ENCODE measurements at places on chromosomes 1 and 21.
A peak's percentile ranks its signal among the peaks of the same experiment; 100 is the strongest.

- no peak for DNase-seq
Measured at GRCh38 chr1:79695138-79695537, 688.6 kb upstream of the ADGRL4 start.

DNA sequence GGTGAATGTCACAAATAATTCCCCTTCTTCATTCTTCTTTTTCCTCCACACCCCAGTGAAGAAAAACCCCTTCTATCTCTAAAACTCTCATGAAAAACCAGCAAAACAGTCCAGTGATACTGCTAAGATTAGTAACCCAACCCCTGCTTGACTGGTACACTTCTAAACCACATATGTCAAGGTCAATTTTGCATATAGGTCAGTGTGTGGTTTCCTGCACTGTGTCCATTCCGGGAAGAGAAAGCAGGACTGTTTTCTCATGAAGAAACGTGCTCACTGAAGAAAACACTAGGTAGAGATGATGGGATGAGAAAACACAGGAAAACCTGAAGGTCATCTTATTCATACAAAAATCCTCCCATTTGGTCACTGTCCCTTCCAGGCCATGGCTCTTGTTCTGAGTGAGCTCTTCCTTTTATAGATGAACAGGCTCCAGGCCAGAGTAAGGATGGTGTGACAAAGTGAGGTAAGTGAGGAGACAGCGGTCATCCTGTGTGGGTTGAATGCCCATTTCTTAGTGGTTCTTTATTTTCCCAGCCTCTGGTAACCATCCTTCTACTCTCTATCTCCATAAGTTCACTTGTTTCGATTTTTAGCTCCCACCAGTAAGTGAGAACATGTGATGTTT is 122.7 kb downstream of the FASLG start:
- no peak for DNase-seq

- peak; percentile 58 for DNase-seq
Measured at GRCh38 chr1:167059045-167059808, 30.9 kb downstream of the GPA33 start.

DNA sequence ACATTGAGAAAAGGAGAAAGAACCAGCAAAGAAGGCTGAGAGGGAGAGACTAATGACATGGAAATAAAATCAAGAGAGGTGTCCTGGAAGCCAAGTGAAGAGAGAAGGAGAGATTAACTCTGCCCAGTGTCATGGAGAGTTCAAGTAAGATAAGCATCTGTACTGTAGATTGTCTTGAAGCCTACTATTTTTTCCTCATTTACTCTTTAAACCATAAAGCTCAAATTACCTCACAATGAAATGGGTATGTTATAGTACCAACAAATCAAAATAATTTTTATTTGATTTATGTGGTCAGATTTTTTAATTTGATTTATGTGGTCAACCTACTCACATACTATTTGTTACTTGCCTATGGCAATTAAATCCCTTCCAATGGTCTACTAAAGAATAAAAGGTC is 5.2 kb upstream of the PALMD start:
- DNase-seq, result no peak

DNA sequence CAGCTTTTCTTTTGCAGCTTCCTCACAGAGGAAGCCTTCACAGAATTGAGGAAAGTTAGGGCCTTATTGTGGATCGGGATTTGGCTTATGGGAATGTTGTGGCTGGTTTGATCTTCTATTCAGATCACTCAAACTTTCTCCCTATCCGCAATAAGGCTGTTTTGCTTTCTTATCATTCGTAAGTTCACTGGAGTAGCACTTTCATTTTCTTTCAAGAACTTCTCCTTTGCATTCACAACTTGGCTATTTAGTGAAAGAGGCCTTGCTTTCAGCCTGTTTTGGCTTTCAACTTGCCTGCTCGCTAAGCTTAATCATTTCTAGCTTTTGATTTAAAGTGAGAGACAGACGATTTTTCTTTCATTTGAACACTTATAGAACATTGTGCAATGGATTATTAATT is 181.9 kb upstream of the B3GALT2 start:
- DNase-seq, result no peak

- DNase-seq, result peak; percentile 43
Measured at GRCh38 chr1:220928725-220929300, 49.6 kb downstream of the HLX start.

DNA sequence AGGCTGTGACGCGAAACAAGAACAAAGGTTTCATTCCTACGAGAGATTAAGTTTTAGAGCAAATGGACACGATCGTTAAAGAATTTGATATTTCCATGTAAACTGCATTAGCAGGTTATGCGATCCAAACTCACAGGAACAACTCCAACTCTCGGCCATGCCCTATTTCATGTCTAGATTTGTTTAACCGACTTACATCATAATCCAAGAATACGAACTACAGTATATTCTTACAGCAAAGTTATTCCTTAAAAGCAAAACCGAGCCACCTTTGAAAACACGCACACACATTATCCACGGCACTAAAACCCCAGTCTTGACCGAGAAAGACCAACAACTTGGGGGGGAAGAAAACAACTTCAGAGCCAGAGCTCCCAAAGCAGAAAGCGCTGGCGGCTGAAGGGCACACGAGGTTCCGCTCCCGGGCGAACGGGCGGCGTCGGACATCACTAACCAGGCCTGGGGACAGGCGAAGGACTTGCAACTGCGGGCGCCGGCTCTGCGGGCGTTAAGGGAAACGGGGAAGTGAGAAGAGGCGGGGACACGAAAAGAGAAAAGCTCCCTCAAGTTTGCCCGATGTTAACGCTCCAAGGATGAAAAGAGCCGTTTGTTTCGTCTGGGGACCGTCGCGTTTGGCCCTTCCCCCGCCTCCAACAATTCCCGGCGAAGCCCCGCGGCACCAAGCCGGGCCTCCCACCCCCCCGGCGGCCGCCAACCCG is 690 bp downstream of the B3GALNT2 start:
- peak; percentile 23 for DNase-seq

DNA sequence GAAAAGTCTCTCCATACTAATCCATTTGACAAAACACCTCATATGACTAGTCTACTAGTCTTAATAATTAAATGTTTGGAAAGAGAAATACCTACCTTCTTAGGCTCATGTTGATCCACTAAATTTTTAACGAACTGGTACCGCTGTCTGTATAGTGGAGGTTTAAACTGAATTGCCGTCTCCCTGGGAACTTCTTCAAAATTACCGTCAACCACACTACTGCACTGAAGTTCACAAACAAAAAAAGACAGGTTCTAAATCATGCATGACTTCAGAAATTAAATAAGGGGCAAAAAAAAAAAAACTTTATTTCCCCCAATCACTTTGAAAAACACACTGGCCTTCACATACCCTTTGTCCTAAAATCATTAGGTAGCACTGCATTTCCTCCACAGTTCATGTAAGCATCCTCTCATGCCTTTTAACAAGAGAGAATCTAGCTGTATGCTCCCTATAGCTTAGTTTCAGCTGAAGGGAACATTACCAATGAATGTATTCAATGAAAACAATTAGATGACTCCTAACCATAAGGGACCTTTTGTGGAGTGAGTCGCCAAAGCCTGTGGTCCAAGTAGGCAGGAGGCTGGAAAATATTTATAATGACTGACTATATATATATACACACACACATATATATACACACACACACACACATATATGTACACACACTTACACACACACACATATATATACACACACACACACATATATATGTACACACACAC is 3.4 kb downstream of the HENMT1 start:
- DNase-seq, result no peak

- no peak for DNase-seq
Measured at GRCh38 chr1:21774835-21775549, 8.0 kb downstream of the USP48 start.

DNA sequence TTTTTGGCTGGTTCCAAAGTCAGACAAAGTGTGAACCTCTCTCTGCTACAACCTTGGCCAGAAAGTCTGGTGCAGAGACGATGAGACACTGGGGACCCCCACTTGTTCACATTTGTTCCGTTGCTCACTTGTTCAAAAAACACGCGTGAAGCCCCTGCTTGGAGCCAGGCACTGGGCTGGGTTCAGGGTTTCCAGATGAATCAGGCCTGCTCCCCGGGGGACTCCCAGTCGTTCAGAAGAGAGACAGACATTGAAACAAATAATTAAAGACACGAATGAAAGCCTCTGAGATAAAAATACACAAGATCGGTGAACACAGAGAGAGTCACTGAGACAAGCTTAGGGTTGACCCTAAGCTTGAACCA is 101.5 kb upstream of the RUNX3 start:
- no peak for DNase-seq

- DNase-seq, result no peak
Measured at GRCh38 chr1:24992761-24993211, 62.7 kb upstream of the RUNX3 start.

GRCh38 chr1:216894494-216894893 is 171.3 kb upstream of the ESRRG start:
- no peak for DNase-seq

GRCh38 chr1:19257178-19257914 is 5.7 kb downstream of the MRTO4 start:
- DNase-seq, result no peak

- DNase-seq, result no peak
Measured at GRCh38 chr1:21068937-21069336, 107.8 kb downstream of the EIF4G3 start.

DNA sequence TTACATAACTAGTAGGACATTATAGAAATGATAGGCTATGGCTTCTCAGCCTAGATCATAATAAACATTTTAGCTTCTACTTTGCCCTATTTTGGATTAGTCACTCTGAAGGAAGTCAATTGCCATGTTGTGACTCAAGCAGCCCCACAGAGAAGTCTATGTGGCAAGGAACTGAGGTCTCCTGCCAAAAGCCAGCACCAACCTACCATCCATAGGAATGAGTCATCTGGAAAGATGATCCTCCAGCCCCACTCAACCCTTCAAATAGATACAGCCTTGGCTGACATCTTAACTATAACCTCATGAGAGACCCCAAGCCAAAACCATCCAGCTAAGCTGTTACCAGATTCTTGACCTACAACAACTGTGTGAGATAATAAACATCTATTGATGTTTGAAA is 76.3 kb upstream of the BEND5 start:
- DNase-seq, result no peak

- DNase-seq, result peak; percentile 25
Measured at GRCh38 chr1:20373764-20374163, 83.1 kb downstream of the VWA5B1 start.

DNA sequence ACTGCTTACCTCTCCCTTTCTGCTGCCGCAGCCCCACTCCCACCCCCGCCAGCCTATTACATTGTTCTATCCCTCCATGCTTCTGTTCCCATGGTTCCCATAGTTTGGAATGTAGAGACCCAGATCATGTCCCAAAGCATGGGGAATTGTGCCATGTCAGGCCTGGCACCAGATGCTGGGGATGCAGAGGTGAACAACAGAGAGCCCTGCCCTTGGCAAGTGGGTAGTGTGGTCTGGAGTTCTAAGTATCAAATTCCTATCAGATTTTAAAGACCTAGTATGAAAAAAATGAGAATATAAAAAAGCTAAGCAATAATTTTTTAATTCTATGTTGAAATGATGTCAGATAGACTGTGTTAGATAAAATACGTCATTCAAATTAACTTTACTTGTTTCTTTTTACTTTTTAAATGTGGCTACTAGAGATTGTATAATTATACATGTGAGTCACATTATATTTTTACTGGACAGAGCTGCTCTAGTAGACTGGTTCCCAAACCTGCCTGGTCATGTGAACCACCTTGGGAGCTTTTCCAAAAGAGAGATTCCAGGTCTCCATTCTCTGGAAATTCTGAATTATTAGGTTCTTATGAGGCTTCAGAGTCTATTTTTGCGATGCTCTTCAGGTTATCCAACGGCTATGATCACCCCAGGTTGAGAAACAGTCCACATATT is 113.0 kb upstream of the DAB1 start:
- no peak for DNase-seq

DNA sequence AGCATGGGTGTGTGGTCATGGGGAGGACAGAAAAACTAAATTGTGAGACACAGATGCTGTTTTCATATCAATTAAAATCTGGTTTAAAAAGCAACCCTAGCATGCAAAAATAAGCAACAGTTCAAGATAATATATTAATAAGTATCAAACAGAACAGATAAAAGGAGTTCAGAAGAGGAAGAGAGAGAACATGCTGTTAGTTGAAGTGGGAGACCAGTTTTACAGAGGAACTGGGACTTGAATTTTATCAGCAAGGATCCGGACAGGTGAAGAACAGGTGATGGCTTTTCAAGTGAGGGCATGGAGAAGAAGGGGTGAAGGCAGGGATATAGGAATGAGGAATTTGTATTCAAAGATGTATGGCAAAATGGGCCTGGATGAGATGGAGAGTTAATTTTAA is 75.9 kb downstream of the PRRX1 start:
- DNase-seq, result no peak

DNA sequence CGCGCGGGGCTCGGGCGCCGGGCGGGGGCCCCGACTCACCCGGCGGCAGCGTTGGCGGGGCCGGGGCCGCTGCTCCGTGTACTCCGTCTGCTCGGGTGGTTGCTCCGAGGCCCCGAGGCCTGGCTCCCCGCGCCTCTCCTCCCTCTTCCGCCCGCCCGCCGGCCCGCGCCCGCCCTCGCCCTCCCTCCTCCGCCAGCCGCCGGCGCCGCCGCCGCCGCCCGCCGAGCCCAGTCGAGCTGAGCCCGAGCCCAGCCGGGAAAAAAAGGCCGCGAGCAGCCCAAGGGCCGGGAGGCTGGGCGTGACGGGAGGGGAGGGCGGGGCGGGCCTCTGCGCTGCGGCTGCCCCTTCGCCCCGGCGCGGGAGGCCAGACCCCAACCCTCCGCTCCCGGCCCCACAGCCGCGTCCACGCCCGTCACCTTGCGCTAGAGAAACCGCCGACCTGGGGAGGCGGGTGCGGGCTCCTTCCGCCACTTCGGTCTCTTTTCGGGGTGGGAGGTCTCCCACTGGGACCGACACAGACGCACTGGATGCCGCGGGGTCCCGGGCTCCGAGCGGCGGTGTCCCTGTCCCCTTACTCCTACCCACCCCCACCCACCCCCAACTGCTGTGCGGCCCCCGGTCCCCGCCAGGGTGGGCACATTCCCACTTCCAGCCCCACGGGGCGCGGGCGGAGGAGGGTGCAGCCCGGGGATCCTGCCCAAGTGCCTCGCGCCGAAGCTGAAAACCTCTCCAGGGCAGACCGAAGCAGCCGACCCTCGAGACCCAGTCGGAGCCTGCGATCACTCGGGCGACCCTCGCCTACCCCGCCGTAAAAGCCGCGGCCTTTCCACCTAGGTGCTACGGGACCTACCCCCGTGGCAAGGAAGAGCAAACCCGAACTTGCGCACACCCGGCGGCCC is at the start of gene CERS2:
Gene CERS2, minus strand, starts transcription at position 256 of the 899 bp plus-strand sequence. CDS start 5,745 bp downstream, outside the sequence.
- peak; percentile 25 for DNase-seq

DNA sequence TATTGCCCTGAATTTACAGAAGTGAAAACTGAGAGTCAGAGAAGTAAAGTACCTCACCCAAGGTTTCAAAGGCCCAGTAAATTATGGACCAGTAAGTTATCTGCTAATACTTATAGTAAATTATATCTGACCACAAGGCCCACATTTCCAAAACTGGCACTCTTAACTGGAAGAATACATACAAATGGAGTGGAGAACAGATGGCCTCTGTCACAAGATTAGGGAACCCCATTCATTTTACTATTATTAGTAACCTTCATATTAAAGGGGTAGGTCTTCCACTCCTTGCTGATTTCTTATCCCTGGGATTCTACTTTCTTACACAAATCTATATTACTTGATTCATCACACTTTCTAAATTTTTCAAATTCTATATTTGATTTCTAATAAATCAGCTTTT is 588.8 kb downstream of the NEGR1 start:
- peak; percentile 73 for DNase-seq
